Brain (organoid and tissue), 16 donors: ENCODE measurements at places on chromosomes 2 and 18.

DNA sequence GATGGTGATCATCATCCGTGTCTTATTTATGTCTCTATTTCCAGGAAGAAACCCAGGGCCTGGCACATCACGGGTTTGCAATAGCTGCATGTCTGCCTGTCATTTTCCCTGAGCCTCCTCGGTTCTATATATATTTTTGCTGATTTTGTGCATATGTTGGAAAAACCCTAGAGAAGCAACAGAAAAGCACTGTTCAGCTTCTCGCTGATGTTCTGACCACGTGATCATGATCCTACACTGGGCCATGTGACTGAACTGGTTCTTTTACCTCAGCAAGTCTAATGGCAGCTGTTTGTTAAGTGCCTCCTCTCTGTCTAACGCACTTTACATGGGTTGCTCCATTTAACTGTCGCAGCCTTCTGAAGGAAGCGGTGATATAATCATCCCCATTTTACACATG, 71.3 kb downstream of the CMPK2 start:
- DNase-seq: no peak

DNA sequence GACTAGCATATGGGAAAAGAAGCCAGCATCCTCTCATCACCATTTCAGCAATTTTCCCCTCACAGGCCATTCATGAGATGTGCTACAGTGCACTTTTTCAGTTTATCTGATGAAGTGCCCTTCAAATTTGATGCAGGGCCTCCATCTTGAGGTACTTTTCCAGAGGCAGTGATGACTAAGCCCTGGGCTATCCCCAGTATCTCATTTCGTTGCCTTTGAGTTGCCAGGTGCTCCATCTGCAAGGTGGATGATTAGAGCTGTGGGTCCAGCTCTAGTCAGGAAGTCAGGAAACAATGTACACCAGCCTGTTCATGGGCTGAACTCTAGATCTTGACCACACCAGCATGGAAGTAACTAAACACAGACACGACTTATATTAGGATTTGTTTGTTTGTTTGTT, 425.2 kb downstream of the METTL4 start:
- DNase-seq: no peak

DNA sequence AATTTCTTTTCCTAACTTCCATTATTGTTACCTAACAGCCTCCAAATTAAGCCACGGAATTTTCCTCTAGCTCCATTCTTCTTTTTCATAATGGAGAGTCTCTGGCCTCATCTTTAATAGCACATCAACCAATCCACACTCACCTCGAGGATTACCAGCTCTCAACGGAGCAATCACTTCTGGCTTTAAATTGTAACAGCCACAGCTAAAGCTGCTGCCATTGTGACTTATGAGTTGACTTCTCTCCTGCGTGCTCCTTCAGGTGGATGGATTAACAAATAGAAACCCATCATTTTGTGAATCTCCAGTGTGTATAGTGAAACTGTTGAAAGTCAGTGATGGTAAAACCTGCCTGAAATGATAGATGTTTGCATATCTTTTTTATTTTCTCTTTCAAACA, 24.9 kb upstream of the SLC5A7 start:
- DNase-seq: peak; percentile 11

DNA sequence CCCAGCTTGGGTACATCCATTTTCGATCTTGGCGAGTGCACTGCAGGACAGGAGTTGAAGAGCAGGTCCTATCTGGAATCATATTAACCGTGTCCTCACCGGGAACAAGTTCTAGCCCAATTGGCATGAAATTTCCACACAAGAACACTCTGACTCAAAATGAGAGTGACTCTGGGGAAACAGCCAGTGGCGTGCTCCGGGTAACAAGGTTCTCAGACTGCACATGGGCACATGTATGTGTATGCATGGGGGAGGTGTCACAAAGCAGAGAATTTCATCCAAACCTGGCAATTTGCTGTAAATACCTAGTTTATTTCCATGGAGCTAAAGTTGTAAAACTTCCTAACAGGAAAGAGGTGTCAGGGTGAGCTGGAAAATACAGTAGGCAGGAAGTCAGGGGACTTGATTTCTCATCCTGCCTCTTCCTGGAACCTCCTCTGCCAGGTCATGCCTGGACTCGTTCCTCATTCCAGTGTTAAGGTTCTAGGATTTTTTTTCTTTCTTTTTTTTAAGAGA, 1.7 kb downstream of the TUBB6 start:
- no peak for DNase-seq

DNA sequence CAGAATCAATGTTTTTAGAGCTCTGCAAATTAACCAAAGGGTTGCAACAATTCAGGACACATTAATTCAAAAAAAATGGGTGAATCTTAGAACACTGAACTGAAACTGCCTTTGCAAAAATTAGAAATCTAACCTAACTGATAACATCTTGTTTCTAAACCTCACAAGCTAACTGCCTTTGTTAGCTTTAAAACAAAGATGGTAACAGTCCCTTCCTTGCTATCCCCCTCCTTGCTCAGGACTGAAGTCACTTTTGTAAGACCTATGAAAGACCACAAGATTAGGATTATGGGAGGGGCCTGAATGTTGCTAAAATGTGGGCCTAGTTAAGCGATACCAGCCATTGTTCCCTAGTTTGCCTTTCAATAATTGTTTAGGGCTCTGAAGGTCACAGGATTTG, 44.9 kb upstream of the LONRF2 start:
- no peak for DNase-seq

GRCh38 chr2:26780203-26780760, 5.6 kb upstream of the CENPA start:
- DNase-seq: no peak

DNA sequence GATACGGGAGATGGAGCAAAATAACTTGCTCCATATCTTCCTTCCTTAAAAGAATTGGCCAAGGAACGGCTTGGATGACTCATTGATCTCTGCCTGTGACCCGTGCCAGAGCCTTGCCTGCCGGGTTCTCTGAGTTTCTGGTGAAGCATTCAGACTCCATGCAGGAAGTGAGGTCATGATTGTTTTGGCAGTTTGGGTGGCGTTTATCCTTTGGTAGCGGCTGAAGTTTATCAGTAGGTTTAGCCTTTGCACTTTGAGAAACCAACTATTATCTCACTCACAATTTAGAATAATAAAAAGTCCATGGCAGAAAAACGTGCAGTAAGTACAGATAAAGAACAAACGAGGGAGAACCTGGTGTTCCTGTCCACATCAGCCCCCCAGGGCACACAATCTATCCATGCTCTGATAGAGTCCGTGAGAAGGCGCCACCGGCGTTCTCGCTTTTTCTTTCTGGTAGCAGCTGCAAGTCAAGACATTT, 15.0 kb upstream of the CTAGE1 start:
- DNase-seq: no peak

DNA sequence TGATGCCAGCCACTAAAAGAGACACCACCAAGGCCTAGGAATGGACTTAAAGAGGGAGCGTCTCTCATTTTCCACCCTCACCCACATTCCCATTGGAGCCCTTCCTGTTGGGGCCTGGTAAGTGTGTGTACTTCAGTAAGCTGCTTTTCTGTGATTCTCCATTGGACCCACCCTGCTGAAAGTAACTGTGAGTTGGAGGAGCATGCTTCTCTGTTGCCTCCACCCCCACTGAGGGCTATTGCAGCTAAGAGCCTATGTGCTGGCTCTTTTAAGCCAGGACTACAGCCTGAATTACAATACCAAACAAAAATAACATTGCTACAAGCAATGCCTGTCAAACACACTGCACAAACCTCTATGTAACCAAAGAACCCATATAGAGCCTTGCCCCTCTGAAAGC, 81.1 kb downstream of the TRABD2A start:
- no peak for DNase-seq

DNA sequence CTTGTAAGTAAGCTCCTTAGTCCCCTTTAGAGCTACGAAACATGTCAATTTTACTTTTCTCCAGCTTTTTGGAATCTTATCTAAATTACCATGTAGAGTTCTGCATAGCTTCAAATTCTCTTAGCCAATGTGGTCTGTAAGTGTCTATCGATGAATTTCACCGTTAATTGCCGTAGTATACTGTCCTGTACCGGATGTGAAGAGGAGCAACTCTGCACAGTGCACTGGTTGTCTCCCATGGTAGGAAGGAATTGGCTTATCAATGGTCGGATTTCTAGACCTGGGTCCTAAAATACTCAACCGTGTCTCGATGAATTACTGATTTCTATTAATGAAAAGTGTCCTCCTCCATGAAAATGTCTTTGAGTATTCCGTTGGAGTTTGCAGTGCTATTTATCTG, 1.9 kb downstream of the NOP58 start:
- no peak for DNase-seq

DNA sequence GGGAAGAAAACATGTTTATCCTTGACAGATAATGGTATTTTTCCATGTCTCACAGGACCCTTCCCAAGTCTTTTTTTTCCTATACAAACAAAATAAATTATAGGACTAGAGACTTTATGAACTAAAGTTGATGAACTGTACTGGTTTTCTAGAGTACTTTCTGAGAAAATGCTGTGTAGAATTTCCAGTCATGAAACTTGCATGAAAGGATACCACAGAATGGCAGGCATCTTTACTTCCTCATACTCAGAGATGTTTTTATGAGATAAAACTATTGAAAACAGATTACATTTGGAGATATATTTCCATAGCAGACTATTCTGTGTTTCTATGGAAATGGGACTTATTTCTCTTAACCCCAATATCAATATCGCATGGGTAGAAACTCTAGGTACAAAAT, 403.5 kb downstream of the PARD3B start:
- DNase-seq: no peak

GRCh38 chr2:172038121-172038520, 38.4 kb downstream of the METAP1D start:
- no peak for DNase-seq

GRCh38 chr18:79394534-79395307, 1.0 kb upstream of the NFATC1 start:
- peak; percentile 11 for DNase-seq

- DNase-seq: no peak
Measured at GRCh38 chr2:215607766-215608165, 171.9 kb upstream of the FN1 start.

DNA sequence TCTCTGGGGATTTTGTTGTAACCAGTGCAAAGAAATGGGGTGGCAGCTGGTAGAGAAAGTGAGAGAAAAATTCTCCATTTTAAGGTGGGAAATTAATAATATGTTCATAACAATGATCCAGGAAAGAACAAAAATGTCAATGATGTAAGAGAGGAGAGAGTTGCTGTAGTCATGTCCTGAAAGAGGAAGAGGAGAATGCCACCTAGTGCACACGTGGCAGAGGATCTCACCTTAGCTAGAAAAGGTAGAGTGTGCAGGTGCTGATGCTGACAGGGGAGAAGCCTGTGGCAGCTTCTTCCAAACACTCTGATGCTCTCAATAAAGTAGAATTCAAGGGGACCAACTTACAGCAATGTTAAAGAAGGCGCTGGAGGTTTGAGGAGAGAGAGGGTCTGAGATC, 282.9 kb upstream of the PKDCC start:
- DNase-seq: no peak
